ENCODE measurements at places on chromosomes 12 and 14.

- no peak for DNase-seq
These were observed 58.3 kb downstream of the VCPKMT start for GRCh38 chr14:50058113-50058512.

DNA sequence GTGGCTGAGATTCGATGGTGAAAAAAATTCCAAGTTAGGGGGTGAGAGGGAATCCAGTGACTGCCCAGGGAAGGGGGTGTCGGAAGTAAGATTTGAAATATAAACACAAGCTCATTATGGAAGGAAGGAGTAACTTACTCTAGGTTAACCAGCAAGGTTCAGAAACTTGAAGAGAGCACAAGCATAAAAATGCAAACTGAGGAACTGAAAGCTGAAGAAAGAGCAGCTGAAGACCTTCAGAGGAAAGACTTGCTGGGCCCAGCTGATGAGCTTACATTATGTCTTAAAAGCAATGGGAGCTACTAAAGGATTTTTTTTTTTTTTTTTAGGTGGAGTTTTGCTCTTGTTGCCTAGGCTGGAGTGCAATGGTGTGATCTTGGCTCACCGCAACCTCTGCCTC, 189.7 kb upstream of the GRIN2B start:
- no peak for DNase-seq

GRCh38 chr12:108571609-108572165, 9.3 kb downstream of the ISCU start:
- no peak for DNase-seq

GRCh38 chr14:68124050-68124449, 304.5 kb downstream of the RAD51B start:
- DNase-seq: no peak

- DNase-seq: no peak
These were observed 326.4 kb downstream of the NUAK1 start for GRCh38 chr12:105812366-105812765.

DNA sequence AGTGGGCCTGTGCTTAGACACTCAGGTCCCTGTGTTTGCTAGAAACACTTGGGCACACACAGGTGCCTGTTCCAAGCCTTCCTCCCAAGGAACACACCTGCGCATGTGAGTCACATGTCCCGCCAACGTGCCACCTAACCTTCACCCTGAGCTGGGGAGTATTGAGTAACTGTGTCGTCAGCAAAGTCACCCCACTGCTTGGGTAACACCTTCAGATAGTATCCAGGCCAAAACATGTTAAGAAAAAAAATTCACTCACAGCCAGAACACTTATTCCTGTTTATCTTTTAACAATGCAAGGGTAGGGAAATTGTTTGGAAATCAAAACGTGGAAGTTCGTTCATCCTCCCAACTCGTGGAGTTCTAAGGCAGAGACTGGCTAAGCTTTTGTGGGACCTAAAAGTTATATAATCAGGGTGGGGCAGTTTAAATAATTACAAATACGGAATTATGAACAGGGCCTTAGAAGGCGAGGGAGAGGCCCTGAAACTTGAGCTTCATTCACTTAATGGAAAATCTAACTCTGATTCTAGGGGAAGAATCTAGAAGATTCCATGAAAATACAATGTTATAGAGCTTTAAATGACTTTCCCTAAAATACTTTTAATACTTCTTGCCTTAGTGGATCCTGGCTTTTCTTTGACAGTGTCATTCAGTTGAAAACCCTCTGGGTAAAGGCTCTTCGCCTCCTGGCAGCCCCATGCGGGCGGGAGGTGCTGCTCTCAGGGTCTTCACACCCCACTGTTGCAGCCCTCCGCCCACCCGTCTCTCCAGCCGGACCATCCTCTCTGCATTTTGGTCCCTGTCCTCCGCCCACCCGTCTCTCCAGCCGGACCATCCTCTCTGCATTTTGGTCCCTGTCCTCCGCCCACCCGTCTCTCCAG, 30.3 kb upstream of the ADIPOR2 start:
- DNase-seq: no peak

DNA sequence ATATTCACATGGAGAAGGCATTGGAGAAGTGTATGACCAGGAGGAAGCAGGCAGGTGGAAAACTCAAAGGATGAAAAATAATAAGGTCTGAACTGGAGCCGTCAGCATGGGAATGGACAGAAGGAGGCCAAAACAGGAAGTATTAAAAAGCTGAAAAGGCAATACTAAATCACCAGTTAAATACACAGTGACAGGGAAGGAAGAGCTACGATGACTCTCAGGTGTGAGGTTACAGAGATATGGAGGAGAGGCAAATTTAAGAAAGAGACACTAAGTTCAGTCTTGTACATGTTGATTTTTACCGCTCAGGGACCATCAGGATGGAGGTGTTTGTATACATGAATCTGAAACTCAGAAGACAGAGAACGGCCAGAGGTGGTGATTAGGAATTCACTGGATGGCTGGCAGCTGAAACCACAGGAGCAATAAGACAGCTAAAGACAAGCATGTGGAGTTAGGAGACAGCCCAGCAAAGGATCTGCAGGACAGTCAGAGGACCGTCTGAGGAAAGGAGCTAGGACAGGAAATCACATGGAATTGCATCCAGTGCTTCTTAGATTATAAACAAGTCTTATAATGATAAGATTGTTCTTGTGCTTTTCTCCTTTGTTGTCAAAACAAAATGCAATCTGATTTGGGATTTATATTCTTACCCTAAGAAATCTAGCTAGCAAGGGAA, 33.9 kb upstream of the CDKN3 start:
- DNase-seq: no peak
